Activated T-cell treated with anti-CD3 and anti-CD28 coated beads, Interleukin-2, amount 50 U/mL, for 24 hours (primary cell): ENCODE measurements at places on chromosomes 7 and 10.
A peak's percentile ranks its signal among the peaks of the same experiment; 100 is the strongest.

GRCh38 chr10:84176836-84177474, 3.4 kb downstream of the GPR15LG start:
- DNase-seq = no peak

DNA sequence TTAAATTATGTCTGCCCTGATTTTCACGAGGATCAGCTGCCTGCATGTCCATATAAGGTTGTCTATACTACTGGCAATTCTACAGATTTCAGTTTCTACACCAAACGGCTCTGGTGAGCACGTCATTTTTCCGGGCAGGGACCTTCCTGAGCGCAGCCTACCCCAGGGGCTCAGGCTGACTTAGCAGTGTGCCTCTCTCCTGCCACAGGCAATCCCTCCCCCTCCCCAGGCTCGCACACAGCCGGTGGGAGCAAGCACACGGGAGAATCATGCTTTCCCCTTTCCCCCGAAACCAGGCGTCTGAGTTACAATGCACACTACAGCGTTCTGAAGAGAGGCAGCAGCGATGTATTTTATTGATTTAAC, 1.7 kb downstream of the KLF6 start:
- peak; percentile 80 for DNase-seq

DNA sequence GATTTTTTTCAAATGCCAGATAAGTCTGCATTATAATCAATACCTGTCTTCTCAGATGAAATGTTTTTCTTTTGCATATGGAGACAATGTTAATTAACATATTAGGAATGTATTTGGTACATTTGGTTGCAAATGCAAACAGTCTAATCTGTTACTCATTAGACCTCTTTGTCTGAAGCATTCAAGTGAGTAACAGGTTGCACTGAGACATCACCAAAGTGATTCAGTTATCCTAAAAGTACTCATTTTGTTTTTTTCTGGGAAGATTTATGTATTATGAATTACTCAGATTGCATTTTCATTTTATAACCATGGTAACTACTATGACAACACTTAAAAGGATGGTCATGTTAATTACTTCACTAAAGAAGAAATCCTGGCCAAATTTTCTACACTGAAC, 513.6 kb downstream of the HTR7 start:
- no peak for DNase-seq

- peak; percentile 74 for DNase-seq
Observed at GRCh38 chr10:3803927-3804741, 19.1 kb upstream of the KLF6 start.

- DNase-seq = no peak
Observed at GRCh38 chr10:86700851-86701617, 32.7 kb downstream of the LDB3 start.

DNA sequence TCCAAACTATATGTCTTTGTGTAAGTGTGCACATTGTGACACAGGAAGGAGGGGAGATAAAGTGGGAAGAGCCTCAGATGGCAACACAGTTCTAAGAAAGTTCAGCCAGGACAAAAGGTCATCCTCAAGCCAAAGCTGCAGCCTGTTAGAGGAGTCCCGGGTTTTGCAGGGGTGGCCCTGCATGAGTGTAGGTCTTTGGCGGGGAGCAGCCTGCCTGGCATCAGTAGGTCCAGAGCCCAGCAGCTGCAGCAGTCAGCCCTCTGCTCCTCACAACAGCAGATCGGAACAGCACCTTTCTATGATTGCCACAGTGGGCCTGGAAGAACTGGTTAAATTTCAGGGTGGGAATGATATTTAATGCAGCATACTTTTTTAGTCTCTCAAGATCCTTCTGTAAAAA, 13.5 kb upstream of the VDAC2 start:
- peak; percentile 5 for DNase-seq

GRCh38 chr7:112503361-112503972, 22.7 kb downstream of the LSMEM1 start:
- DNase-seq = no peak
